ENCODE measurements at places on chromosomes 2 and 18.
A peak's percentile ranks its signal among the peaks of the same experiment; 100 is the strongest.

- no peak for DNase-seq
Observed at GRCh38 chr2:143229411-143229810, 100.2 kb downstream of the ARHGAP15 start.

- DNase-seq, result no peak
Observed at GRCh38 chr2:22458440-22458839, 926.5 kb upstream of the KLHL29 start.

DNA sequence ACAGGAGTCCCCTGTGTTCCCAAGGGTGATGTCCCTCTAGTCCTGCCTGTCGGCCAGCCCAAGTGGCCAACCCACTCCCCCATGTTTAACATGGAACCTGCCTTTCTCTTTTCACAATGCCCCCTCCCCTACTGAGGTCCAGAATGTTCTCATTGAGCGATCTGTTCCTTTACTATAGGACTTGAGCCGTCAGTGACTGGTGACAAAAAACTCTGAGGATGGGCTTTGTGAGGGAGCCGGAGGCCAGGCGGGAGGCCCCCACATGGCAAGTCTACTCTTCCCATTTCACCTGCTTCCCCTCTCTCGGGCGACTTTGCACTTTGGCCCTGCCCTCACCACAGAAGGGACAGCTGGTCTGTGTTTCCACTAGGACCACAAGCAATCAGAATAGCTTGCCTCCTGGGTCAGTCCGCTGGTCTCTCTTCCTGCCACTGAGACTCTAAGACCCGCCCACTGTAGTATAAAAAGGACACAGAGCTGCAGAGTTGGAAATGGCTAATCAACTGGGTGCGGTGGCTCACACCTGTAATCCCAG is 146.5 kb upstream of the RAB12 start:
- DNase-seq, result no peak

DNA sequence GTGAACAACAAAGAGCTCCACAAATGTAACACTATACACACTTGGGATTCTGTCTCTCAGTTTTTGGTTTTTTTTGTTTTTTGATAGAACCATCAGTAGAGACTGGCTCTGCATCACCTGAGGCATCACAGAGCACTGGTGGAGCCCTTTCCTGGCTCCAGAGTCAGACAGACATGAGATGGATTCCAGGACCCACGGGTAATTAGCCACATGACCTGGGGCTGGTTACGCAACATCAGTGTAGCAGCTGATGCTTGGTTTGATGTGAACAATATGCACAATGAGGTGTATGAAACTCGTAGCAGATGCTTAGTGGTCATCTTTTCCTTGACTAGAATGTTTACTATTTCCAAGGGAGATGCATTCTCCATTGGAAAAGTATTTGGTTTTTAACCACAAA is 40.7 kb downstream of the CMPK2 start:
- DNase-seq, result no peak

DNA sequence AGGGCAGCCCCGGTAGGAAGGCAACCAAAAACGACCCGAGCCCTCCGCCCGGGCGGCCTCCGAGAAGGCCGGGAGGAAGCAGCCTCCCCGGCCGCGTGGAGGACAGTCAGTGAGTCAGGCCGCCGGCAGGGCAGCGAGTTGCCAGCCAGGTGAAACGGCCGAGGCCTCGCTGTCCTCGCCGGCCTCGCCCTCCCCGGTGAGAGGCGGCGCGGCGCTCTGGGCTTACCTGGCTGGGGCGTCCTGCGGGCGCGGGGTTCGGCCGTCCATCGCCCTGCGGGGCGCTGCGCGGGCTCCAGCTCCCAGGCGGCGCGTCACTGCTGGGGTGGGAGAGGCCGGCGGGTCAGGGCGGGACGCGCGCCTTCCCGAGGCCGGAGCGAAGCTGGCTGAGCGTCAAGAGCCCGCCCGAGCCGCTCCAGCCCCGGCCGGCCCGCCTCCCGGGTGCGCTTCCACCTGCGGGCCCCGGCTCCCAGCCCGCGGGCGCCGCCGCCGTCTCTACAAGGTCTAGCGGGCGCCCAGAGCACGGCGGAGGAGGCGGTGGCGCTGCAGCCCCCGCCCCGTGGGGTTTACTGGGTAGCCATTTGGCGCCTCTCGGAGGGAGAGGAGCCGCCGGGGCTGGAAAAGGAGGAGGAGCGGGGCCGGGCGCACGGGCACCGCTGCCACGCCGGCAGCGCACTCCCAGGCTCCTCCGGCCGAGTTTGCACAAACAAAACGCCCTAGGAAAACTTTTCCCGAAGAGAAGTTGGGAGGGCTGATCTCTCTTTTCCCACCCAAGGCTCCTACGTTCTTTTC is 499 bp downstream of the COBLL1 start:
- peak; percentile 34 for DNase-seq

- DNase-seq, result no peak
Observed at GRCh38 chr18:58915006-58915799, 50.5 kb downstream of the ZNF532 start.

- no peak for DNase-seq
Observed at GRCh38 chr18:79525556-79526467, 130.1 kb downstream of the NFATC1 start.

DNA sequence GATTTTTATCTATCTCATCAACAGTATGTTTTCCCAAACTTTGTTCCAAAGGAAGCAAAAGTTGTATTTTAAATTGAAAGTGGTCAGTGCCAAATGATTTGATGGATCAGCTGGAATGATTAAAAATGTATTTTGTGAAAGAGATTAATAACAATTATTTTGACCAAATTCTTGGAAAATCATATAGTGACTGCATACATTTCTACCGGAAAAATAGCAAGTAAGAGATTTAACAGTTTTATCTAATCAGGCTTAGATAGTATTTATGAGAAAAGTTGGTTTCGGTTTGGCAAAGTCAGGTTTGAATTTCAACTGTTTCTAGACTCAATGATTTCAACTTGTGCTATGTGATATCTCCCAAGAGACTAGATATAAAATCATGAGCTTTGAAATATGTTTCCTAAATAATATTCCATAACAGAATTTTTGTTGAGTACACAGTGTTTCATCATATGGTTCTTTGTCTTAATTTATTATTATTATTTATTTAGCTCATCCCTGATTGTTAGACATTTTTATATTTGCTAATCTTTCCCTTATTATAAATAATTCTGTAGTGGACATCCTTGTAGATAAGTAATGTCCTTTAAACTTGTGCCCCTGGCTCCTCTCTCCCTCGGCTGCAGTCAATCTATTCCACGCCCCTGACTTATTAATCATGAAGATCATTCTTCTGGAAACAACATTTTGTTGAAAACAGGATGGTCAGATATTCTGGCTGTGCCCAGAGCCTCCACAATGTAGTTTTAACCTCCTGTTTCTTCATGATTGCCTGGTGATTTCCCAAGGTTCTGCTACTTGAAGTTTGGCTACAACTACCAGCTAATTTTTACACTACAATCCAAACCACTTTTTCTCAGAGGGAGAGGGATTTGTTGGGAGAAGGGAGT is 520.7 kb upstream of the TCF4 start:
- DNase-seq, result no peak

- no peak for DNase-seq
Observed at GRCh38 chr2:183040604-183041003, 2.3 kb upstream of the NCKAP1 start.

DNA sequence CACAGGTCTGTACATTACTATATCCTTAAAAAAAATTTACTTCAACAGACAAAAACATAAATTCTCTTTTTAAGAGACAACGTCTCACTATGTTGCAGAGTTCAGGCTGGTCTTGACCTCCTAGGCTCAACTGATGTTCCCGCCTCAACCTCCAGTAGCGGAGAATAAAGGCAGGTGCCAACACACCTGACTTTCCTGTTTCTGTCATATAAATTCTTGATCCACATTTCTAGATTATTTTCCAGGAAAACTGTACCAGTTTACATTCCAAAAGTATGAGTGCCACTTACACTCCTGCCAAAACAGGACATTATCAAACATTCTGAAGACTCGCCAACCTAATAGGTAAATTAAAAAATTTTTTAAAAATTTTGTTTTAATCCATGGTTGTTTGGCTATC is 48.6 kb downstream of the PUM2 start:
- DNase-seq, result no peak

- no peak for DNase-seq
Observed at GRCh38 chr2:156350374-156351142, 18.0 kb upstream of the NR4A2 start.

DNA sequence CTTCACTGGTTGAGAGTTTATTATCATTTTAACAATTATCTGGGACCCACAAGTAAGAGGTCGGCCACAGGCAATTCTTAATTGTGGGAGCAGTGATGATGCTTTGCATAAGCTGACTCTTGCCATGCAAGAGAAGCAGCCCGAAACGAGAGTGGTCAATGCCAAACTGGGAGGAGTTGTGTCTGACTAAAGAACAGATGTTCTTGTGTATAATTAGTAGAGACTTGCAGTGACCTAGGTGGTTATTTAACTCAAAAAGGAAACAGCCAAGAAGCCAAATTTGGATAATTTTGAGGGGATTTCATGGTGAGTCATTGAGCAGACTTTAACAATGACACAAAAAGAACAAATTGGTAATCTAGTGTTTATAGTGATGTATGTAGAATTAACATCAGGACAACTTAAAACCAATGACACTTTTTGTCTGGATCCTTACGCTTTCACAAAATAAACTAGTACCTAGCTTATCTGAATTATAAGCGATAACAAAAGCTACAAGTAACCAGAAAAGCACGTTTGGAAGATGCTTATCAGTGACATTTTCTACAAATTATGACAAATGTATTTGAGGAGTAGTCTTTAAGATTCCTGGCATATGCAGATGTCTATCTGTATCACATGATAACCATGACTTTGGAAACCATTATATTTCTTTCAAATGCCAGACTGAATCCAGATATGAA is 184.7 kb upstream of the DLGAP1 start:
- no peak for DNase-seq

GRCh38 chr2:46482490-46482889 is 3.1 kb downstream of the TMEM247 start:
- no peak for DNase-seq

GRCh38 chr18:34261865-34262780 is 37.4 kb upstream of the NOL4 start:
- no peak for DNase-seq

DNA sequence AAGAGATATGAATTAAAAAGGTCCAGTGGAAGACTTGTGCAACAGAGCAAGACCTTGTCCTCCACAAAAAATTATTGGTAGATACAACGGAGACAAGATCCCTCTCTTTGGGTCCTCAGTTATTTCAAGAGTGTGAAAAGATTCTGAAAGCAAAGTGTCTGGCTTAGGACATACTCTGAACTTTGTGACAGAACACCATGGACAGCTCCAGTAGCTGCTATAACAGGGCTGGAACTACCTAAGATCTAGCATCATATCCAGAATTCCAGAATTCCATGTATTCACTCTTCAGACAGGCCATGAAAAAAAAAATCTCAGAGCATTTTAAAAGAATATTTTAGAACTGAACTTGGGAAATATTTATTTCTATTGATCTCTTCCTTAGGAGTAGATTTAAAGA is 74.8 kb upstream of the ZBTB14 start:
- DNase-seq, result no peak

DNA sequence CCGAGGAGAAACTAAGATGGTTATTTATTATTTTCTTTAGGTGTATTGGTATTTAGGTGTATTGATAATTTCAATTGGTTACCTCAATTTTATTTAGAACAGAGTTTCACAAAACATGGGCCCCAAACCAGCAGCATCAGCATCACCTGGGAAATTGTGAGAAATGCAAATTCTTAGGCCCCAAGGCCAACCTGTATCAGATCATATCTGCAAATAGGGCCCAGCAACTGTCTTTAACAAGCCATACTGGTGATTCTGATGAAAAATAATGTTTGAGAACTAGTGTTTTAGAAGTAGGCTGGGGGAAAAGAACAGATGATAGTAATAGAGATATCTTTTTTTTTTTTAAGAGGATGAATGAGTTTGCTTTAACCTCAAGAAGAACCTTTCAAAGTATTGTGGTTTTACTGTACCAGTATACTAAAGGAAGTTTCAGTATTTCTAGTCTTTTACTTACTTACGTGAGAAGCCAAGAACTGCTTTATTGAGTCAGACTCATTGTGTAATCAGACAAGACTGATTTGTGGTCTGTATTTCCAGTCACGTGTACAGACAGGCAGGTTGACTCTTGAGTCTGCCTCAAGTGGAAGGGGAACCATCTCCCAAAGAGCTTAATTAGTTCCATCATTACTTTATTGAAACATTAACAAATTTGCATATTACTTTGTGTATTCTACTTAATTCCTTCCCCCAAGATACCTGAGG is 60.4 kb upstream of the GAREM1 start:
- DNase-seq, result no peak

DNA sequence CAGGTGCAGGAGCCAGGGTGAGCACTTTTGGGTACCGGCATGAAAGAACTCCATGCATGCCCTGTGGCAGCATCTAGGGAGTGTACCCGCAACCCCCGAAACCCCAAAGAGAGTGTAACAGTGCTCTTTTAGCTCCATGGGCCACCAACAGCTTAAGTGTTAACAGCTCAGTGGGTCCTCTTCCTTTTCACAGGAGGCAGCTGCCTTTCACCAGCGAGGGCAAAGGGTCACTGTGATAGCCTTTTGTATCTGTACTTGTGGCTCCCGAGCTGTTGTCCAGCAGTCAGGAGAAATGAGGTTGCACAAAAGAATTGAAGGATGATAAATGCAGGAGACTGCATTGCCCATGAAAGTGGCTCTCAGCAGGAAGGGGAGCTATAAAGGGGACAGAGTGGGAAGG is 1166.3 kb upstream of the ACVR2A start:
- no peak for DNase-seq

- no peak for DNase-seq
Observed at GRCh38 chr2:67259556-67260342, 137.4 kb upstream of the ETAA1 start.

DNA sequence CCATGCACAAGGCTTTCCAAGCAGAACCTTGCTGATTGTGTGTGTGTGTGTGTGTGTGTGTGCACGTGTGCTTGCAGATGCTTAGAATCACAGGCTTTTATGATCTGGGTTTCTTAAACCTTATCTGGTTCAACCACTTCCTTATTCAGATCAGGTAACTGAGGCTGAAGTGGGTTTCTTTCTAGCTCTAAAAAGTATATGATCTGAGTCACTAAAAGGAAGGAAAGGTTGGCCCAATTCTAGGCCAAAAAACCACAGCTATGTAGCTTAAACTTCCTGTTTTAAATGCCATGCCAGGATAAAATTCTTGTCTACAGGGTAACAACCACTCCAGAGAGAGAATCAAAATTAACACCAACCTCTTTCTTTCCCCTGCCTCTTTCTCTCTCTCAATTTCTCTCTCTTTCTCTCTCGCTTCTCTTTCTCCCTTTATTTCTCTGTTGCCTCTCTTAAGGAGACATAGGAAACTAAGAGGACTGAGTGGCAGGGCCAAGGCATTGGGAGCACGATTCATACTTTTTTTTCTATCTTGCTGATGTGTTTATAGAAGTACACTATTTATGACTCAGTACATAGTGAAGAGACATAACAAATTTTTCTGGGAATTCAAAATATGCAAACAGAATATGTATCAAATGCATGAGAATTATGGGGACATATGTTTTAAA is 140.3 kb downstream of the TRIB2 start:
- peak; percentile 14 for DNase-seq

Measured in SW 1271 (cell line).